Activated CD8-positive, alpha-beta T cell treated with anti-CD3 and anti-CD28 coated beads for 36 hours (primary cell): ENCODE measurements at places on chromosomes 2 and 18.

DNA sequence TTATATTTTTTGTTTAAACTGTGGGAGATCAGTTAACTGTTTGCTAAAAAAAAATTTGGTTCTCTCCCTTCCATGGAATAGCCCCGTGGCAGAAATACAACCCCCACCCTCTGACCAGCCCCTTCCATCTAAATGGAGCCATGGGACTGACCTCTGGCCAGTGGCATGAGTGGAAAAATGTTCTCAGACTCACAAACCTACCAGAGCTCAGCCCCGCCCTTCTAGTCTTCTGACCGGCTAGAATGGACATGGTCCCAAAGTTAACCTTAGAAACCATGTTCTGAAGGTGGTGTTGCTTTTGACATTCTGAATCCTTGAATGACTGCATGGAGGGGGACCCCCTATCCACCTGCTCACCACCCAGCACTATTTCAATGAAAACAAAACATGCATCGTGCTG is 1.3 kb upstream of the CHRNA1 start:
- no peak overlapping the region for H3K27ac ChIP-seq
- H3K4me1 ChIP-seq = peaks cover 9% of the 10 kb centered on the region
- H3K36me3 ChIP-seq = no peaks in the 10 kb centered on the region
- no peaks in the 10 kb centered on the region for H3K27me3 ChIP-seq
- DNase-seq = no peak
- H3K4me3 ChIP-seq = no peak overlapping the region

- H3K27me3 ChIP-seq = peaks cover 1% of the 10 kb centered on the region
- H3K4me3 ChIP-seq = no peak overlapping the region
- peaks cover 3% of the 10 kb centered on the region for H3K4me1 ChIP-seq
- H3K36me3 ChIP-seq = no peaks in the 10 kb centered on the region
Measured at GRCh38 chr18:10143596-10143995, 229.8 kb downstream of the VAPA start.

- H3K27me3 ChIP-seq = peaks cover 8% of the 10 kb centered on the region
- no peak overlapping the region for H3K4me3 ChIP-seq
- no peak for DNase-seq
Measured at GRCh38 chr2:222268311-222268990, 30.3 kb downstream of the PAX3 start.

- H3K27ac ChIP-seq = no peak overlapping the region
- H3K36me3 ChIP-seq = no peaks in the 10 kb centered on the region
- no peaks in the 10 kb centered on the region for H3K27me3 ChIP-seq
- DNase-seq = no peak
Measured at GRCh38 chr18:58431215-58431614, 197.7 kb downstream of the ALPK2 start.

- H3K27ac ChIP-seq = no peak overlapping the region
- DNase-seq = peak; percentile 57
- H3K4me1 ChIP-seq = peaks cover 4% of the 10 kb centered on the region
- no peak overlapping the region for H3K4me3 ChIP-seq
- H3K36me3 ChIP-seq = no peaks in the 10 kb centered on the region
Measured at GRCh38 chr2:23649819-23650218, 264.8 kb downstream of the KLHL29 start.

DNA sequence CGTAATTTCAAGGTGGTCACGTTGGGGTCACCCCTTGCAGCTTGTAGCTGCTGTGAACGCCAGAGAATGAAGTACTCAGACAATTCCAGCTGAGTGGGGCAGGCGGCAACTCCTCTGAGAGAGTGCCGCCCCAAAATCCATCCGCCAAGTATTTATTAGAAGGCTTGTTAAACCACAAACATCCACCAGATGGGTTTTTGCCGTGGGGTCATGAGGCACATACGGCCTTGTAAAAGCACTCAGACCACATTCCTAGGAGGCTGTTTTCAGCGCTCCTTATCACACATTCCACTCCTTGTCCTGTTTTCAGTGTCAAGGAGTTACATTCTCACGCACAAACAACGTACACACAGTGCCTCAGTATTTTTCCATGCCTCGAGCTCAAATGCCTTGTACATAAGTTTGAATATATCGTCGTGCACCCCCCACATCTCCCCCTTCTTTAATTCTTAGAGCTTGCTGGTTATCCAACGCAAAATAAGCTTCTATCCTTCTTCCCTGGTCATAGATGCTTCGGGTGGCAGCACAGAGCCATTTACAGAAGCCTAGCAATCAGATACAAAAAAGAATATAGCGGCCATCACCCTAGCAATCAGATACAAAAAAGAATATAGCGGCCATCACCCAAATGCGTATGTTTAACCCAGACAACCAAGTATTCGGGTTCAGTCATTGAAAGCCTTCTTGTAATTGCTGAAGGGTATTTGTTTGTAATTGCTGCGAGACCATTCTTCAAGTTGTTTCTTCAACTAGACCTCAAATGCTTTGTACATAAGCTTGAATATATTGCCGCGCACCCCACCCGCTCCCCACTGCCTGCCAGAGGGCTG is 7.3 kb downstream of the ALPP start:
- H3K27me3 ChIP-seq = peaks cover 50% of the 10 kb centered on the region
- H3K4me3 ChIP-seq = no peak overlapping the region
- no peak overlapping the region for H3K27ac ChIP-seq
- no peaks in the 10 kb centered on the region for H3K36me3 ChIP-seq
- no peaks in the 10 kb centered on the region for H3K4me1 ChIP-seq
- DNase-seq = no peak

DNA sequence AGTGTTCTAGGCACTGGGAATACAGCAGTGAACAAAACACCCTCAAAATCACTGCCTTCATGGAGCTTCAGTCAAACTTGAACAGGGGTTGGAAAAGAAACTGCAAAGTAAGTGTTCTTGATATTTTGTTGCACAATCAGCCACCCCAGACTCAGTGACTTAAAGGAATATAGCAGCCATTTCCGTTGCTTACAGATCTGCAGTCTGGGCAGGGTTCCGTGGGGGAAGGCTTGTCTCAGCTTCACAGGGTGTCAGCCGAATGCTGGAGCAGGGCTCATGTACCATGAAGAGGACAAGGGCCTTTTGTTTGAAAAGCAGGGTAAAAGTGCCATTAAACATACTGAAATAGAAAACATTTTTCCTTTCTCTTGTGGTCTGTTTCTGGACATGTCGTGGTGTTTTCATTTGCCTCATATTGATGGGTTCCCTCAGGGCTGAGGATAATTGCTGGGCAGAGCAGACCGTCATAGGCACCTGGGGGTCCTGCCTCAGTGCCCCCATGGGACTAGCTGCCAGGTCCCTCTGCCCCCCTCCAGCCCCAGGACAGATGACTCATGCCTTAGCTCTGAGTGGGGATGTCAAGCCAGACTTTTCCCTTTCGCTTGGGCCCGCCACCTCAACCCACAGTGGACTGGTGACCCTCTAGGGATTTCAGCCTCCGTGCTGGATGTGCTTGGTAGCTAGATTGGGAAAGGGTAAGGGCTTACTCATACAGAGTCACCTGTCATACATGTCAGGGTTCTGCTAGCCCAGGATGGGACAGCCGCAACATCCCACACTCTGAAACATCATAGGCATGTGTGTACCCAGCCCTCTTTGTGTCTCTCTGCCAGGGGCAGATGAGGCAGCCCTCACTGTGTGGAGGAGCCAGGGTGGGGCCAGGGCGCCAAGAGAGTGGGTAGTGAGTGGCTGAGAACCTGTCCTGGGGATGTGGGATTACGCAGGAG is 96.5 kb downstream of the PTPRM start:
- H3K4me3 ChIP-seq = no peak overlapping the region
- H3K27me3 ChIP-seq = no peaks in the 10 kb centered on the region
- H3K4me1 ChIP-seq = no peaks in the 10 kb centered on the region

DNA sequence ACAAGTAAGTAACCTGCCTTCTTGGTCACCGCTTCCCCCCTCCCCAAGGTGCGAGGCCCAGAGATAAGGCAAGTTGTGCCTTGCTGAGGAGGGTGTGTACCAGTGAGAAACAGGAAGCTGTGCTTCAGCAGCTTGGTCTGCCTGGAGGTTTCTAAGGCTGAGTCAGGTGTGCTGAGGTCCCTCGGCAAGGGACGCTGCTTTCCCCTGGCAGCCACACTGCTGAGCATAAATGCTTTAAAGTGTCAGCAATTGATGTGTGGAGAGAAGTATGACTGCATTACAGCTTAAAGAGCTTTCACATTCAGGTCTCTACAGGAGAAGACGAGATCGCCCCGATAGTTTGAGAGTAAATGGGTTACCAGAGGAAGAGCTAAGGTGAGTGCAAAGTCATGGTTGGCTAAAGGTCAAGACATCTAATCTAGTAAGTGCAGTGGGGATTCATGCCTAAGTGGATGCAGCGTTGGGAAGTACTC is 86.9 kb downstream of the LIMS1 start:
- H3K4me3 ChIP-seq = peak overlapping the region; percentile 82
- H3K36me3 ChIP-seq = no peaks in the 10 kb centered on the region
- DNase-seq = peak; percentile 87
- peak overlapping the region; percentile 95 for H3K27ac ChIP-seq

- DNase-seq = peak; percentile 43
- peaks cover 71% of the 10 kb centered on the region for H3K27me3 ChIP-seq
- H3K4me1 ChIP-seq = peaks cover 26% of the 10 kb centered on the region
- no peaks in the 10 kb centered on the region for H3K36me3 ChIP-seq
- no peak overlapping the region for H3K27ac ChIP-seq
- peak overlapping the region; percentile 49 for H3K4me3 ChIP-seq
Measured at GRCh38 chr2:72920318-72921087, 3.2 kb downstream of the EMX1 start.

GRCh38 chr2:15163326-15163725 is 397.8 kb downstream of the NBAS start:
- H3K4me3 ChIP-seq = no peak overlapping the region
- H3K36me3 ChIP-seq = peaks cover 12% of the 10 kb centered on the region
- no peak for DNase-seq
- peaks cover 5% of the 10 kb centered on the region for H3K27me3 ChIP-seq
